ENCODE measurements at places on chromosomes 11 and 22.
A peak's percentile ranks its signal among the peaks of the same experiment; 100 is the strongest.

GRCh38 chr11:71153005-71153390, 99.4 kb downstream of the SHANK2 start:
- no peak for DNase-seq

DNA sequence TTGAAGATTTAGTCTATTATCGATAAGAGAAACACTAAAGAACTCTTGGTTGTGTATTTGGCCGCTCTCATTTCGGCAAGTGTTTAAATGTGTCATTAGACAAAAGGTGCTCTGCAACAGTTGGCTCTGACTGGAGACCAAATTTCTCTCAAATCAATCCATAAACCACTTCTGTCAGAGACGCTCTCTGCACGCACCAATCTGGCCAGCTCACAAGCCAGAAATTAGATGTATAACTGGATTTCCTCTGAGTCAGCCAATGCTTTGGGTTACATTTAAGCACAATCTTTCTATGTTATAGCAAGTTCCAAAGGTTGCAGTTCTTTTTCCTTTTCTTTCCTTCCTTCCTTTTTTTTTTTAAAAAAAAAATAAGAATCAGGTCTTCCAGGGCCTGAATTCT, 17.6 kb upstream of the PARVA start:
- peak; percentile 29 for DNase-seq

- DNase-seq, result no peak
Observed at GRCh38 chr11:117919781-117920221, 9.4 kb downstream of the TMPRSS13 start.

GRCh38 chr11:46112961-46113607, 8.2 kb downstream of the PHF21A start:
- DNase-seq, result peak; percentile 80

- DNase-seq, result no peak
Observed at GRCh38 chr22:20085651-20086050, 5.6 kb downstream of the DGCR8 start.

GRCh38 chr22:48902983-48903650, 924.6 kb downstream of the BRD1 start:
- no peak for DNase-seq

DNA sequence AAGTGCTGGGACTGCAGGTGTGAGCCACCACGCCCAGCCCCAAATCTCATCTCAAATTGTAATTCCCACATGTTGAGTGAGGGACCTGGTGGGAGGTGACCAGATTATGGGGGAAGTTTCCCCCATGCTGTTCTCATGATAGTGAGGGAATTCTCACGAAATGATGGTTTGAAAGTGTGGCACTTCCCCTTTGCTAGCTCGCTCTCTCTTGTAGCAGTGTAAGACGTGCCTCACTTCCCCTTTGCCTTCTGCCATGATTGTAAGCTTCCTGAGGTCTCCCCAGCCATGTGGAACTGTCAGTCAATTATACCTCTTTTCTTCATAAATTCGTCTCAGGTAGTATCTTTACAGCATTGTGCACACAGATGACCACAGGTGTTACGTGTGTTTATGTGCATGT, 357.8 kb downstream of the CADM1 start:
- DNase-seq, result no peak

DNA sequence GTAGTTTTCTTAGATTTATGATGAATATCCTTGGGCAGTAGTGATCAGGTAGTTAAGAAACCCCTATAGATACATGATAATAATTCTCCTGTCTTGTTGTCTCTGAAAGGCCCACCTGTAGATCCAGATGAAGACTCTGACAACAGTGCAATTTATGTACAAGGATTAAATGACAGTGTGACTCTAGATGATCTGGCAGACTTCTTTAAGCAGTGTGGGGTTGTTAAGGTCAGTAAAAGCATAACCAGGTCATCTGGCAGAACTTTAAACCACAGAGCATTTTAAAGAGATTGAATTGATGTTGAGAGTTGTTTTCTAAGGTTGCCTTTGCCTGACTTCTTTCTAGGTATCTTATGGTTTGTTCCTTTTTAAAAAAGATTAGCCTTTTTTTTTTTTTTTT, 14.1 kb upstream of the GAS2L1 start:
- no peak for DNase-seq

DNA sequence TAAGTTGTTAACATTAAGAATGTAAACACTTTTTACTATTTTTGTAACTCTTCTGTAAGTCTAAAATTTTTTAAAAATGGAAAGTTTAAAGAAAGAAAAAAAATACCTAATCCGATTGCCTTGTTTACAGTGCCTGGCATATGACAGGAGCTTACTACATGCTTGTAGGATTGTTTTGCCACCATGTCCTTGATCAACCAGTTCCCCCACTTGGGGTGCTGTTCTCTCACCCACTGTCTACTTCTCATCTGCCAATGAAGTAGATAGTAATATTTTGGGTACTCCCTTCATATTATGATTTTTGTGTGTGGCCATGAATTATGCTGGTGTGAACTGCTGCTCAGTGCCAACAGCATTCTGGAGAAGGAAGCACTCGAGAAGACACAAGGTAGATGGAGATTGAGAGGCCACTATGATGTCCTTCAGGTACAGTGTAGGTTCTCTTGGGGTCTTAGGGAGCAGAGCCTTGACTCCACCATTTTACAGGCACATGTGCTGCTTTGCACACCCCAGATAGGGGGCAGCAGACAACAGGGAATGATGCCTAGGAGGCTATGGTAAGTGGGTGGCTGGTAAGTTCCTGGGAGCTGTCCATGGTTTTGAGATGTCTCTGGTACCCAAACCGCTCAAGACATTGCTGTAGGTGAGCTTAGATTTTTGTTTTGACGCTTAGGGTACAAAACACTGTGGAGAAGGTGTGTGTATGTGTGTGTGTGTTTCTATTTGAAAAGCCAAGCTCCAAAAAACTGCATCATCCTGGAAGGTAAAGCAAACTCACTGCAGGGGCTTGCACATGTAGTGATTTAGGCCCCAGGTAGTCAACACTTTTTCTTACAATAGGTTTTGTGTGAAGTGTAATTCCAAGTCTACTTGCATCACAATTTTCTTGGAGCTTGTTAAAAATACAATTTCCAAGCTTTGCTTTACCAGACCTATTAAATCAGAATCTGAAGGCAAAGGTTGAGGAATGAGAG, 494.5 kb upstream of the LARGE1 start:
- DNase-seq, result no peak

GRCh38 chr11:12019866-12020416, 11.5 kb upstream of the DKK3 start:
- peak; percentile 56 for DNase-seq

- DNase-seq, result no peak
Observed at GRCh38 chr22:46115388-46115678, 35.0 kb upstream of the PPARA start.

- DNase-seq, result peak; percentile 3
Observed at GRCh38 chr11:113473983-113474361, 1.2 kb downstream of the DRD2 start.

GRCh38 chr11:69032833-69033232, 15.9 kb upstream of the TPCN2 start:
- no peak for DNase-seq

GRCh38 chr22:42440728-42441127, 8.5 kb upstream of the NFAM1 start:
- DNase-seq, result no peak

DNA sequence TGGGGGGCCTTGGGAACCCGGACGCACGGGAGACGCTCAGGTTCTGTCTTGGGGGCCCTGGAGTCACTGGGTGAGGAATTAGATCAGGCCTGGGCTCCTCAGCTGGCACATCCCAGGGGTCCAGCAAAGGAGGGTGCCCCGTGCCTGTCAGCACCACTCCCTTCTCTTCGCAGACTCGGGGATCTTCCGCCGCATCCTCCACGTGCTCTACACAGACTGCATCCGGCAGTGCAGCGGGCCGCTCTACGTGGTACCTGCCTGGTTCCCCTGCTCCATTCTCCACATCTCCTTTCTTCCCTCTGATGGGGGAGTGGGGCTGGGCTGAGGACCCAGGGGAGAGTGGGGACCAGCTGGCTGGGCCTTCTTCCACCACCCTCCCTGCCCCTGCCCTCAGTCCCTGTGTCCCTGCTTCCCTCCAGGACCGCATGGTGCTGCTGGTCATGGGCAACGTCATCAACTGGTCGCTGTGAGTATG, 6.7 kb upstream of the TAGLN start:
- no peak for DNase-seq

DNA sequence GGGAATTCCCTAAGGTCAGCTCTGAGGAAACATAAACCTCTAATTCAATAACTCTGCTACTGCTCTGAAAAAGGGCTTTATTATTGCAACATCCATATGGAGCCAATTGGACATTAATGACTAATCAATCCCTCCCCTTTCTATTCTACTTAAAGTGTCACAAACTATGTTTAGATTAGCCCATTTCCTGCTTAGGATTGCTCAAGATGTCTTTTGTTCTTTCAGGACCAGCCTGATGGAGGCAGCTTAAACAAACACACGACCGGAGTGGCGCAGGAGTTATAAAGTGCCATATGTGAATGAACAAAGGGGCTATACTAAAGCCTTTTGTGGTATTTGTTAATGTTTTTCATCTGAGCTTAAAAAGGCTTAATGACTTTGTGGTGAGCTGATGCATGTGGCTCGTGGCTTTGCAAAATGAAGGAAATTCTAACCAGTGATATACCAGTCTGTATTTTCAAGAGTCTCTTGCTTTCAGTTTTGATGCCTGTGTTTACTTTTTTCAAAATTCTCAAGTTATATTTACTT, 354.4 kb downstream of the SOX6 start:
- no peak for DNase-seq

DNA sequence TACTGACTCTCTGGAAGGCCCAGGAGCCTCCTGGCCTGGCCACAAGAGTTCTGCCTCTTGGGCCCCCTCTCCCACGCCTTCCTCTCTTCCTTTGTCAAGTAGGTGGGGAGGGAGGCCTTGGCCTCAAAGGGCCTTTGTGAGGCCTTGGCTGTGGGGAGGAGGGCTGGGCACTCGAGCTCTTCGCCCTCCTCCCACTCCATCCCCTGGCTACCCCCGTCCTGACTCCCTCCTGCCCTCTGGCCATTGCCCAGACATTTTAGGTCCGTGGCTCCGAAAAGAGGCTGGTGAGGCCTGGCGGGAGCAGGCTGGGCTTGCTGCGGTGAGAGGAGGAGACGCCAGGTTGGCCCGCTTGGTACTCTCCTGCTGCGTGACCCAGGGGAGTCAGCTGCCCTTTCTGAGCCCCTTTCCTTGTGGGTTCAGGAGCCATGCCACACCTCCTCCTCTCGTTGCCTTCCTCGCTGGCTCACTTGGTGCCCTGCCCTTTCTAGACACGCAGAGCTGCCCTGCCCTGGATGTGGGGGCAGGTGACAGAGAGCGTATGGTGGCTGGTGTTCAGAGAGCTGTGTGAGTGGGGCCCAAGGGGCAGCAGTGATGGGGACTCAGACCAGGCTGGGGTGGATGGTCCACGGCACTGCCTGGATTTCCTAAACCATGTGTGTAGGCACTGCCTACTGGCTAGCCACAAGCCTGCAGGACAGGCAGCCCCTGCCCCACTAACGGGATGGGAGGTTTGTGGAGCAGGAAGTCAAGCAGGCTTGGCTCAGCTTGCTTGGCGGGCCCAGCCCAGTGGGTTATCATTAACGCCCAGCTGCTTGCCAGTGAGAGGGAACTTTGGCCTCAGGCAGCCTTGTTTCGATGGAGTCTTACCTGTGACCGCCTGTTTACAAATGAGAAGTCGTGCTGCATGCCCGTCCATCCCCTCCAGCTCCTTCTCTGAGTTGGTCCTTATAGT, 15.8 kb upstream of the OMP start:
- no peak for DNase-seq

DNA sequence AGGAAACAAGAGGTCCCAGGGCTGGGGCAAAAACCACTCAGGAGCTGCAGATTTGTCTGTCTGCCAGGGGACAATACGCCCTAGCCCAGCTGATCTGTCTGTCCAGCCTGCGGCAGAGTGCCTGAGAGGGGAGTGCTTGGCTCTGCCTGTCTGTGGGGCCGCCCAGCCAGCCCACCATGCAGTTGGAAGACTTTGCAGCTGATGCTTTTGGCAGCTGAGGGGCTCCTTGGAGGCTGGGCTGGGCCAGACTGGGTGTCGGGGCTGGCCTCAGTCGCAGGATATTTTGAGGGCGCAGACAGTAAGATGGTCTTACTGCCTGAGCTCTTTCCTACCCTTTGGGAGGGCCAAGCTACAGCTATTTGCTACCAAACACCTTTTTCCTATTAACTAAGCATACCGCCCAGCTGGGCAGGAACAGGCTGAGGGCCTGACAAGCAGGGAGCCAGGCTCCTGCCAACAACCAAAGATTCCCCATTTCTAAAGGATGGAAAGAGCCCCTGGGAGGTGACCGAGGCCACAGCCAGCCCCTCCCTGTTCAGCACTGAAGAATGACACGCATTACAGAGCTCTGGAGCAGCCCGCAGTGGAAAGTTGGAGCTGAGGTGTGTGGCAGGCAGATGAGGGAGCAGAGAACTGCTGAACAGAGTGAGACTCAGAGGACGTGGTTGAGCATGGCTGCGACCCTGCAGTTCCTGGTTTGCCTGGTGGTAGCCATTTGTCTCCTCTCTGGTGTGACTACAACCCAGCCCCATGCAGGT, at the start of gene FAM180B:
Gene FAM180B (plus strand): TSS at position 581 of the 758 bp plus-strand sequence. CDS start 91 bp downstream, at position 672.
- no peak for DNase-seq

All from lung microvascular endothelial cell (primary cell).